WERI-Rb-1 (cell line): ENCODE measurements at places on chromosomes 6 and 20.
A peak's percentile ranks its signal among the peaks of the same experiment; 100 is the strongest.

GRCh38 chr6:121660277-121660676 is 224.8 kb downstream of the GJA1 start:
- no peak for DNase-seq

DNA sequence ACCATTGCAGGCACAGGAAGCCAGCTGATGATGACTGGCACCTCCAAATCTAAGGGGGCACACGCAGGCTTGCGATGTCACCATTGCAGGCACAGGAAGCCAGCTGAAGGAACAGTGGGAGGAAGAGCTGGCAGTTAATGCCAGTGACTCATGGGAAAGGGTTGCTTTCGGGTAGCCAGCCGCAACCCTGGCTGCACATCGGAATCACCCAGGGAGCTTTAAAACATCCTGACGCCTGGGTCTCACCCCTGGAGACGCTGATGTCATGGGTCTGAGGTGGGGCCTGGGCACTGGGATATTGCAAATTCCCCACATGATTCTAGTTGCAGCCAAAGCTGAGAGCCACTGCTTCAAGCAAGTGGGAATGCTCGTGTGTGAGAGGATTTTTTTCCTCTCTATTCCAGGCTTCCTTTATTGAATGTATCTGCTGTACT is 16.1 kb upstream of the CCN6 start:
- no peak for DNase-seq

DNA sequence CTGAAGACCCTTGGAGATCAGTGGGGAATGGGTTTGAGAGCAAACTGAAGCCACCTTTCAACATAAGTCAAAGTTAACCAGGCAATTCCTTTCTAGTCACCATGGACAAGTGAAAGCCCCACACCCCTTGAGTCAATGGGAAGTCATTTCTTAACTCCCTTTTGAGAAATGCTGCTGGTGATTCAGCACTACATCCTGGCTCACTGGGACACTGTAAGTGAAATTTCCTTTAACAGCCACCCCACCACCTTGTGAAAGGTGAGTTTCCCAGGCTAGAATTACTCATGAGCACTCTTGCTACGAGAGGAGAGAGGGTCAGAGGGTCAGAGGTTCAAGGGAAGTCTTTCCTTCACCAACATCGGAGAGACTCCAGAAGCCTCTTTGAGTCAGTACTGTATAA is 93.3 kb upstream of the MARCKS start:
- no peak for DNase-seq

DNA sequence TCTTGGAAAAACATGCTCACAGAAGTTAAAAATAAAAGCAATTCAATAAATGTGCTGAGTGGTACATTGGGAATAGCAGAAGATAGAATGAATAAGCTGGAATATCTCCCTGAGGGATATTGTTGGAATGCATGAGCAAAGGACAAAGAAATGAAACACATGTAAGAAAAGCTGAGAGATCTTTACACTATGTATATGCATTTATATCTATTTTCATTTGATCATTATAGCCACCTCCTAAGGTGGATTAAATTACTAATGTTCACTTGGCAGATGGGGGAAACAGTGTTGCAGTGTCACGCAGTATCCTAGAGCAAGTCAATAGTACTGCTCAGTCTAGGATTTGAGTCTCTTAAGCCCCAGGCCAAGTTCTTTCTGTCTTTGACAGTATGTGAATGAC is 542.0 kb upstream of the MARCKS start:
- DNase-seq, result no peak

DNA sequence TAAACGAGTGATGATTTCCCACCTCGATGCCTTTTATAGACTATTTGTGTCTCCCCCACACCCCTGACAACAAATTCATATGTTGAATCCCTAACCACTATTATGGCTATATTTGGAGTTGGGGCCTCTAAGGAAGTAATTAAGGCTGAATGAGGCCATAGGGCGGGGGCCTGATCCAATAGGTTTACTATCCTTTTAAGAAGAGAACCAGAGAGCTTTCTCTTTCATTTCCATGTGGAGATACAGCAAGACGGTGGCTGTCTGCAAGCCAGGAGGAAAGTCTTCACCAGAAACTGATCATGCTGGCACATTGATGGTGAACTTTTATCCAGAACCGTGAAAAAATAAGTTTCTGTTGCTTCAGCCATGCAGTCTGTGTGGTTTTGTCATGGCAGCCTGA is 38.9 kb upstream of the CLIC5 start:
- no peak for DNase-seq

DNA sequence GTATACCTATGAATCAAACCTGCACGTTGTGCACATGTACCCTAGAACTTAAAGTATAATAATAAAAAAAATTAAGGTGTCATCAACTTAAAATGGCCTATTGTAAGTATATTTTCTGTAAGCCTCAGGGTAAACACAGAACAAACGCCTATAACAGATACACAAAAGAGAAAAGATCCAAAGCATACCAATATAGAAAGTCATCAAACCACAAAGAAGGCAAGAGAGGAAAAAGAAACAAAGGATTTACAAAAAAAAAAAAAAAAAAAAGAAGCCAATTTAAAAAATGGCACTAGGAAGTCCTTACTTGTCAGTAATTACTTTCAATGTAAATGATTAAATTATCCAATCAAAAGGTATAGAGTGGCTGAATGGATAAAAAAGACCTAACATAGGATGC is 24.6 kb upstream of the ASF1A start:
- DNase-seq, result no peak

DNA sequence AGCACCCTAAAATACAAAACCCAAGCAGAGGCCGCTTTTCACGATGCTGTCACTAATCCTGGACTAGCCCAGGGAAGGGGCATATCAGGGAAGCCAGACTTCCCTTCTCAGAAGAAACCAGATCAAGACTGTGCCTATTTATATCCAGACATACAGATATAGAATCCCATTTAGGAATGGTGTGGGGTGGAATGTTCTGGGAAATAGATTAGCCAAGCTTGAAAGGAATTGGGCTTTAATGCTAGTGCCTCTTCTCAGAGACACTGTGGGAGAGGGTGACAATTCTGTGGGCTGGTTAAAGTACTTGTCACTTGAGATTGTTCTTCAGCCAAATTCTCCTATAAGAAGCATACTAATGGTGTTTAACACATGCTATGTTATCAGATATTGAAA is 45.5 kb downstream of the SNAP25 start:
- DNase-seq, result no peak

- no peak for DNase-seq
Observed at GRCh38 chr6:25008707-25009392, 73.1 kb upstream of the RIPOR2 start.

DNA sequence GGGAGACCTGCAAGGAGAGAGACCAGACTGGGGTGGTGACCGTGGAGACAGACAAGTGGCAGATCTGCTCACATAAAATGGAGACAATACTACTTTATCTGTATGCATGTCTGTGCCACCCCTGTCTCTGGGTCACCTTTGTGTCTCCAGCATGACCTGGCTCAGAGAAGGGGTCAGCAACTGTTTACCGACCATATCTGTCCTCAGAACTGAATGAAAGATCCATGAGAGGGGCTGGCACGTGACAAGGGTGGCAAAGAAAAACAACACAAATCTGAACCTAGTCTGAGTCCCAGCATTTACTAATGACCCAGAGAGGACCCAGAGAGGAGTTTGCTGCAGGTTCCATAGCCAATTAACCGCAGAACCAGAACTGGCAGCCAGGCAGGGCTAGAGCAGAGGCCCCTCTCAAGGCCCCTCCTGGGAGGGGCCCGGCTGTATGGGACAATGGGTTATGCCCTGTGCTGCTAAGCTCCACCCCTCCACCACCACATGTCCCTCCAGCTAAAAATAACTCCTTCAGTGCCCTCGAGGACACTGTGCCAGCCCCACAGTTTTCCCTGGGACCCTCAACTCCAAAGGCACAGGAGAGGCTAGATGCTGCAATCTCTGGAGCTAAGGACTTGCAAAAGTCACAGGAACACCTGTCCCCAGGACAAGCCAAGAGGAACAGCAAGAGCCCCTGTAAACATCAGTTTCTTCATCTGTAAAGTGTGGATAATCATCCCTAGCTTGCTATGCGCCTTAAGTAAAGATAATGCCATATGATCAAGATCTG is 2.2 kb downstream of the AHCY start:
- DNase-seq, result peak; percentile 55
